ENCODE measurements at places on chromosomes 16 and 17. TPM values are rescaled to one million over a fixed set of nuclear protein-coding genes. Genes with fewer than 3 reads are reported as not detected.

DNA sequence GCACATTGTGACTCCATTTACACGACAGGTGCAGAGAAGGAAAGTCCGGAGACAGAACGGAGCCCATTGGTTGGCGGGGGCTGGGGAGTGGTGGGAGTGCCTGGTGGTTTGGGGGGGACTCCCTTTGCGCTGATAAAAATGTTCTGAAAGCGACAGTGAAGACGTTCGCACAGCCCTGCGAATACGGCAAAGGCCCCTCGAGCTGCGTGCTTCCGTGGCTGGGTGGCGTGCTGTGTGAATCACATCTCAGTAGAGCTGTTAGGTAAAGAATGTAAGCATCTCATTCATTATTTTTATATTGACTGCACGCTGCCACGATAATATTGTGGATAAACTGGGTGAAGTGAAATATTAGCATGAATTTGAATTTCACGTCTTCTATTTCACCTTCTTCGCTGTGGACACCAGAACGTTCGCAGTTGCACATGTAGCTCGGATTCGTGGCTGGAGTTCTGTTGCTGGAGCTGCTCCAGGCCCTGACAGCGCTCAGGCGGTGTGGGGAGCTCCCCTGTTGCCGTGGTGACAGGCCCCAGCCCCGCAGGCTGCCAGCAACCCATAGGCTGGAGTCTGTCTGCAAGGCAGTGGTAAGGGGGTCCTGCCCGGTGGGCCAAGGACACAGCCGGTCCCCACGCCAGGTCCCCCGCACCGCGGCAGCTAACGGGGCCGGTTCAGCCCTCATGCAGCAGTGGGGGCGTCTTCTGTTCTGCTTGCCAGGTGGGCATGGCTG, 44.6 kb downstream of the SOX8 start:
- no peak for DNase-seq

DNA sequence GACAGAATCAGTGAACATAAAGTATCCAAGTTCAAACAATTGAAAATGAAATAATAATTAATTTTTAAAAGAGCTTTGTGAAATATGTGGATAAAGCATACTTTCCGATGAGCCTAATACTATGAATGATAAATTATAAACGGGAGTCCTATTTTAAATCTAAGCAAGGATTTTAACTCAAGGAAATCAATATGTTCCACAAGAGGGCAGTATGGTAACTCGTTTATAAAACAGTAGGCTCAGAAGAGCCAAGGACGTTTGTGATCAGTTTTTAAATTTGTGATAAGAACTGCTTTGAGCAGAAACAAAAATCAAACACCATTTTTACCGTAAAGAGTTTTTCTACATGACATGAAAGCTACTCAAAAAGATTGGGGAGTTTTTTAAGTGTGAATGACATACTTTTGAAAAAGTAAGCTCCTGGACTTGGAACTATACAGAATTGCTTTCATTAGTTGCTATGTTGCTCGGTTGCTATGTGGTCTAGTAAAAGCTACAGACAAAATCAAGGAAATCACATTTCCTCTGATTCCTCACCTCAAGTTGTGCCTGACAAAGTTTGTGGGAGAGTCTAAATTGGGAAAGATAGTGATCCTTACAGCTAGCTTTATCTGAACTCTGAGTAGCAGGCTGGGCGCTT, 11.8 kb upstream of the TEKT1 start:
- DNase-seq = no peak

GRCh38 chr17:4304417-4305027, 40.7 kb upstream of the ANKFY1 start:
- no peak for DNase-seq

DNA sequence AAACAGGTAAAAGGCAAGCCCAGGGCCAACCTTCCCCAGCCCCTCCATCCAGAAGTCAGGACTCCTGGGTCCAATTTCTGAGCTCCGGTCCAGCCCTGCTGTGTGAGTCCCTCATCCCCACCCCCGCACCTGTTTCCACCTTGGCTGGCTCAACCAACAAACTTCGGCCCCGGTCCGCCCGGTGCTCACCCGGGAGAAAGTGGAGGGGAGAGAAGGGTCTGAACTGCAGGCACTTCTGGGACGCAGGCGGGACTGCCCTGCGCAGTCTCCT, 541 bp downstream of the RHBDF2 start:
- no peak for DNase-seq

- peak; percentile 66 for DNase-seq
These were observed 30.3 kb upstream of the RCVRN start for GRCh38 chr17:9935408-9935807.

FNDC8 gene
- total RNA-seq = not detected

ZPBP2 gene
- total RNA-seq = not detected

CACNA1G gene
- total RNA-seq = 0.24 TPM

KRT20 gene
- not detected for total RNA-seq

Data from Right ventricle myocardium superior (tissue), 1 donor.